Cerebellar nuclear complex (tissue), 1 donor: ENCODE measurements at places on chromosomes 6 and 20.

GRCh38 chr6:15763364-15763763, 100.5 kb upstream of the DTNBP1 start:
- DNase-seq = no peak

- no peak for DNase-seq
Observed at GRCh38 chr20:11952639-11953038, 34.9 kb downstream of the BTBD3 start.

- DNase-seq = no peak
Observed at GRCh38 chr20:63087872-63088680, 81.3 kb upstream of the BHLHE23 start.

DNA sequence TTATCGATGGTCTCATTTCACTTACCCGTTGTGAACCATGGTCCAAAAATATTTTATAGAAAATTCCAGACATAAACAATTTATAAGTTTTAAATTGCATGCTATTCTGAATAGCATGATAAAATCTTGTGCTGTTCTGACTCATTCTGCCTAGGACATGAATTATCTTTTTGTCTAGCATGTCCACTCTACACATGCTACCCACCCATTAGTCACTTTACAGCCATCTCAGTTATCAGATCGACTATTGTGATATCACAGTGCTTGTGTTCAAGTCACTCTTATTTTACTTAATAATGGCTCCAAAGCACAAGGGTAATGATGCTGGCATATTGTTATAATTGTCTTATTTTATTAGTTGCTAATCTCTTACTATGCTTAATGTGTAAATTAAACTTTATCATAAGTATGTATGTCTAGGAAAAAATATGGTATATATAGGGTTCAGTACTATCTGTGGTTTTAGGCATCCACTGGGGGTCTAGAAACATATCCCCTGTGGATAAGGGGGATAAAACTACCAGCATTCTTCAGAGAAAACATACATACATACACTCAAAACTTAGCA, 252.0 kb upstream of the HTR1E start:
- no peak for DNase-seq

DNA sequence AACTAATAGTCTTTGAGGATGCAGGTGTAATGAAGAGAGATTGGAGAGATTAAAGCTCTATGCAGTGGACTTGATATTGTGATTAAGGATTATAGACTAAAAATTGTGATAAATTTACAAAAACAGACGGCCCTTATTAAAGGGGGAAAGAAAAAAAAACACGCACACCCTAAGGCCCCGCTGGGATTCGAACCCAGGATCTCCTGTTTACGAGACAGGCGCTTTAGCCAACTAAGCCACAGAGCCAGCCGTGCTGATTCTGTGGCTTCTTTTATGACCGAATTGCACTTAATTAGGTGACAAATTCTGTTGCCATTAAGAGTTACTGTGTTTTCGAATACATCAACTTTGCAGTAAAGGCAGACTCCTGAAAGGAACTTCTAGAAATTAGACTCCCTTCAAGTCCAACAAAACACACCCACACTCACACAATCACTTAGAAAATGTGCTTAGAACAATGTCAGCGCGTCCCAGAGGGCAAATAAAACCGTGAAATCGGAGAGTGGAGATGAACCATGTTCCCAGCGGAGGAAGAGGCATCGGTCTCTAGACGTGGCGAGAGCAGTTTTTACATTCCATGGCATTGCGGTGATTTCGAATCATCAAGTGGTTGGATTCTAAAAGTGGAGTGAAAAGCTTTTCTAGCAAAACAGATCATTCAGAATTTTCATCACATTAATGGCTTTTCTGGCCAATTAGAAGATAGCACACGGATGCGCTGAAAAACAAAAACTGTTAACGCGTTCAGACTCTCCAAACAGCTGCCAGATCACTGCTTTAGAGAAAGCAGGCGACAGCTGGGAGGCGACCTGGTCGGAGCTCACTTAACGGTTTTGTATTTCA, 122.6 kb downstream of the GPX5 start:
- DNase-seq = no peak

GRCh38 chr6:149319422-149319821, 1.9 kb downstream of the TAB2 start:
- no peak for DNase-seq

DNA sequence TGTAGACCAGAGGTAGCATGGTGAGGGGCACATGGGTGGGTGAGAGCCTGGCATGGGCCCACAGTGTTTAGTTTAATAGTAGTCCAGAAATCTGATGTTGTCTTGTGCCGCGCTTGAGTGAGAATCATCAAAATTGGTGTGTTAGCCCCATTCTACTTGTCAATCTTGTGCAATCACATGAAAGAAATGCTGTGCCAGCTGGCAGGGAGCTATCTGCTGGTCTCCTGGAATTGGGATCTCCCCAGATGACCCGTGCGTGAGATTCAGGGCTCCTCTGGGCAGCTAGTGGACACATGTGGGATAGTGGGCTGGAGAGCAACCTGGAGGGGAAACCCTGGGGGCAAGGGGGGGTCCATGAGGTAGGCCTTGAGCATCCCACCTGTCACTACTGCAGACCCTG, 43.5 kb upstream of the ZFP64 start:
- DNase-seq = no peak

DNA sequence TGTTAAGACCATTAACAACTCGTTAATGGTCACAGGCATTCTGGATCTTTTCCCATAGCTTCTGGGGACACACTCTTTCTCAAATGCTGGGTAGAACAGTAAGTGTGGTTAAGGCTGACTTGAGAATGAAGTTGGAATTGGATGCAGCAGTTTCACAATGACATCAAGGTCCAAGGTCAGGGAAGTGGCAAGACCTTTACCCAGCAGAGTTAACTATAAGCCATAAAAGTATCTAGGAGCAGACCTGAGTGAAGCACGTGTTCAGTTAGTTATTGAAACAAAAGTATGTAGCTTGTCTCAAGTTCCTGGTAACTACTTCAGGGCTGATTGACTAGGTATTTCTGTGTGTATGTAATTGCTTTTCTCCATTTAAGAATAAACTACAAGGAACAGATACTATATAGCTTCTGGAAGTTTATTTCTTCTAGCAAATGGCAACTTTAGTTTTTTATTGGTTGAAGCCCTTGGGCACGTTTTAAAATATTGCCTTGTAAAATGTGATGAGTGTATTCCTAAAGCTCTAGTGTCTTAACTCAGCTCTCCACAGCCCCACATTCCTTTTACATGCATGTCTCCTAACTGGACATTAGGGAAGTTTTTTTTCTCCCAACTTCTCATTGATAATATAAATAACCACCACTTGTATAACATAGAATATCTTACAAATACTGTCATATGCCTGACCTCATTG, 479.0 kb upstream of the CITED2 start:
- DNase-seq = no peak

DNA sequence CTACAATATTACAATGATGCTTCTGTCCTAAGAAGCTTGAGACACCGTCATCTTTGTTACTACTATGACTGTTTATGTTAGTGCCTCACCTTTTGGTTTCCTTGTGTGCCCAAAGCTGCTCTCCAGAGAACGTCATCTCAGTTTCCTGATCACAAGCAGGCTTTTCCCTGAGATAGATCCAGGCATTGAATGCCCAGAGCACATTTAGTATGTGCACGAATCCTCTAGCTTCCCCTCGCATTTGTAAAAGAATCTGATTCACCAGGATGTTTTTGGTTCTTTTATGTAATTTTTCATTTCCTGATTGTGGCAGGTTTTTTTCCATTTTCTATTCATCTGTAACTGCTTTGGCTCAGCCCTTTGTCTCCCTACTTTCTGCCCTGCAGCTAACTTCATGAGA, 100.2 kb upstream of the TMEM181 start:
- no peak for DNase-seq

DNA sequence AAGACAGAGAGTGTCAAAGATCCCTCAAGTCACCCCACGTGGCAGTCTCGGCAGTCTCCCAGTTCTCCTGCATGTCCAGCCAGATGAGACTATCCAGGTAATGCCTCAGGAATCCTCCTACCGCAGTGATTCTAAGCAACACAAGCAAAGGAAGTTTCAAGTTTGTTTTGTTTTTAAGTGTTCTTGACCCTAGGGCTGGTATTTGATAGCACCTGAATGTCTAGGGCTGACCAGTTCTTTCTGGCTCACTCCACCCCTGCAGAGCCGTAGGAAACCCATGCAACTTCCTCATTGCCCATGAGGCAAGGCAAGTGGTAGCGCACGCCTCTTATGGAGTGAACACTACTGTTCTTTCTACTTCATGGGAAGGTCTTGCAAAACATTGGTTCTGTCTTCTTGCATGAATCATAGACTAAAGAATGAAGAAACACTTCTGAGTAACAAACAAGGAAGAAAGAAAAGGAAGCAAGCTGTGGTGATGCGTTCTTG, 24.8 kb upstream of the FOXQ1 start:
- DNase-seq = no peak

GRCh38 chr6:157330831-157331230, 7.5 kb upstream of the TMEM242 start:
- DNase-seq = no peak

- no peak for DNase-seq
Observed at GRCh38 chr20:38447931-38448675, 13.0 kb upstream of the SNHG17 start.

DNA sequence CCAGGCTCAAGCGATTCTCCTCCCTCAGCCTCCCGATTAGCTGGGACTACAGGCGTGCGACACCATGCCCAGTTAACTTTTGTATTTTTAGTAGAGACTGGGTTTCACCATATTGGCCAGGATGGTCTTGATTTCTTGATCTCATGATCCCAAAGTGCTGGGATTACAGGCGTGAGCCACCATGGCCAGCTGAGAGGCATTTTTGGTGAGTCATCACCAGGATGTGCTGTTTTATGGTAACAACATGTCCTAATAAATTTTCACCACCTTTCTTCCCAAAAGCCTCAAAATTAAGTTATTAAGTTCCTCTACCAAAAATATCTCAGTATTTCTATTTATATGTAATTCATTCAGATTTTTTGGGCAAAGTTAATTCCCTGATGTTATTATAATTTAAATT, 53.5 kb downstream of the COL21A1 start:
- no peak for DNase-seq

GRCh38 chr20:23142162-23143050, 56.3 kb upstream of the CD93 start:
- DNase-seq = no peak

GRCh38 chr6:140980265-140980887, 1152.3 kb upstream of the GJE1 start:
- DNase-seq = no peak

DNA sequence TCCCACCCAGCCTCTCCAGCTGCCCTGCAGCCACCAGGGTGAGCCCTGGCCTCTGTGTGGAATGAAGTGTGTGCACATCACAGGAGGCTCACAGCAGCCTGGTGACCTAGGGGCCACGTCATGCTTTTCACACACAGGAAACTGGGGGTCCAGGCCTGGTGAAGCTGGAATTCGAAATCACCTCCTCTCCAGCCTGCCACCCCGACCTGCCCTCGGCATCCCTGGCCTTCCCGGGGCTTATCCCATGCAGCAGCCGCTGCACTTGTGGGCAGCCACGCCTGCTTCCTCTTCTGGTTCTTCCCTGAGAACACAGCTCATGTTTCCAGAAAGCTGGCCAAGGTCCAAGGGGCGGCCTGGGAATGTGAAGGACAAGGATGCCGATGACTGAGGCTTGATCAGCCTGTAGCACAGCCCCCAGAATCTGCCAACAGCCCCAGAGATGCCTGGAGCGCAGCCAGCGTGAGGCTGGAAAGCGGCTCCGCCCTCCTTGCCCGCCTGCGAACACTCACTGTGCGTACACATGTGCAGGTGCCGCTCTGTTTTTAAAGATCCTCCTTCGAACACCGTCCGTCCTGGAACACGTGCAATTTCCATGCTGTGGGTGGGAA, 4.2 kb upstream of the NTSR1 start:
- DNase-seq = no peak

GRCh38 chr6:3415082-3415453, 41.8 kb downstream of the SLC22A23 start:
- no peak for DNase-seq

- no peak for DNase-seq
Observed at GRCh38 chr6:142944124-142945048, 590 bp downstream of the HIVEP2 start.

DNA sequence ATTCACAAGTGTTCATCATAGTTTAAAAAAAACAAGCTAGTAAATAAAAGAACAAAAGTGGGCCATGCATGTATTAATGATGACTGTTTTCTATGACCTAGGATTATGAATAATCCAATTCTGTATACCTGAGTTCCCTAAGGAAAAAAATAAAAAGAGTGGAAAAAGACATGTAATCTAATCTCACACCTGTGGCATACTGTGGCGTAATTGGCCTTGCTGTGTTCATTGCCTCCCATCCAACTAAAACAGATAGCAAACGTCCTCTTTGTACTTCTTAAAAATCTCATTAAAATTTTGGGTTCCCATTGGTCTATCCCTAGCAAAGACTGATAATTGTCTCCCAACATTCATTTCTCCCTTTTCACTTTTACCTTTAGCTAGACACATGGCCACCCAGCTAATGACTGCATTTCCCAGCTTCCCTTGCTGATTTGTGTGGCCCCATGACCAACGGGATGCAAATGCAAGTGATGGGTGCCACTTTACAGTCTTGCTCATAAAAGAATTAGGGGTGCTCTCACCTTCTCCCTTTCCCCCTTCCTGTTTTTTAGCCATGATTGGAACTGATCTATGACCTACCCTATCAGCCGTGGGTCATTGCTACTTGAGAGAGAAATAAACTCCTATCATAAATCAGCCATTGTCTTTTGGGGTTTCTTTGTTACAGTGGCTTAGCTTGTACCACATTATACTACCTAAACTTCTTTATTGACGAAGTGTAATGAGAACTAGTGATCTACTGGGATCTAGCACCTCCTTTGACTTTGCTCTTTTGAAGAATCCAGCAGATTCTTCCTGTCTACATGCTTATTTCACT, 32.0 kb upstream of the TBC1D22B start:
- no peak for DNase-seq

GRCh38 chr20:61510778-61511330, 258.8 kb downstream of the CDH4 start:
- no peak for DNase-seq

- DNase-seq = no peak
Observed at GRCh38 chr6:148535976-148536375, 193.3 kb downstream of the SASH1 start.

- no peak for DNase-seq
Observed at GRCh38 chr20:37406010-37406998, 60.4 kb downstream of the SRC start.

DNA sequence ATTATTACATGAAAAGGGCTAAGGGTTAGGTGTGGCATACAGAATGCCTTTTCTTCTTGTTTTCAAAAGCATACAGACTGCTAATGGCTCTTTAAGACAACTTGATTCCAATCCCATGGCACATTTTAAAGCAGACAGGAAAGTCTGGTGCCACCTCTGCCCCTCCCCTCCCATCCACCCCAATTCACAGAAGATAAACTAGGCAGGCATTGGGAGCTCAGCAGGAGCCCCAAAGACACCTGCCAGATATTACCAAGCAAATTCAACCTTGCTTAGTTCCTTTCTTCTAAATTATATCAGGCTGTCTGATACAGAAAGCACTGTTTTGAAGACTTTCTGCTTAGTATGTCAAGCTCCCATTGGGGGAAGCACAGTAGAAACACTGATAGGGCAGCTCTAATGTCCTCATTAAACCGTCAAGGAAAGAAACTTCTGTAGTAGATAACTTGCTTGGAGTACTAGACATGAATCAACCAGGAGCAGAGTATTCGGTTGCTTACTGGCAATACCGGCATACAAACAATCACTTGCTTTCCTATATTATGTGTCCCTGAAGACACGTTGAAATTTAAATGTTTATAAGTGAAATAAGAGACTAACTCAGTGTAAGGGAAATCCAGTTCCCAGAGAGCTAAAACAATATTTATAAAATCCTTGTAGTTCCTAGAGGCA, 13.0 kb downstream of the SESN1 start:
- no peak for DNase-seq
